ENCODE measurements at places on chromosomes 1 and 21. TPM values are rescaled to one million over a fixed set of nuclear protein-coding genes. Genes with fewer than 3 reads are reported as not detected.

The GBP2 gene
- total RNA-seq = 0.65 TPM

The MYCL gene
- 1.3 TPM for total RNA-seq

The KCND3 gene
- not detected for total RNA-seq

The CRB1 gene
- total RNA-seq = not detected

The BARHL2 gene
- not detected for total RNA-seq

The CD5L gene
- not detected for total RNA-seq

The RSPH1 gene
- 0.66 TPM for total RNA-seq

The CASQ2 gene
- total RNA-seq = not detected

The ADAM30 gene
- total RNA-seq = not detected

The NUCKS1 gene
- 130 TPM for total RNA-seq

The CHI3L1 gene
- not detected for total RNA-seq

The TNFRSF4 gene
- total RNA-seq = 0.13 TPM

The RBM8A gene
- total RNA-seq = 255 TPM

The CFHR5 gene
- not detected for total RNA-seq

The VANGL2 gene
- 0.71 TPM for total RNA-seq

The HMGCL gene
- total RNA-seq = 12.6 TPM

The C1orf116 gene
- 6.3 TPM for total RNA-seq

The BRINP3 gene
- not detected for total RNA-seq

The FLG gene
- total RNA-seq = not detected

The NPR1 gene
- 2.6 TPM for total RNA-seq

The TNFRSF25 gene
- 3.1 TPM for total RNA-seq

The GFI1 gene
- total RNA-seq = 0.29 TPM

The CFHR3 gene
- 0.15 TPM for total RNA-seq

The AMIGO1 gene
- 1.3 TPM for total RNA-seq

The ASCL5 gene
- 0.16 TPM for total RNA-seq

The COL18A1 gene
- total RNA-seq = 136 TPM

The VANGL1 gene
- 16.3 TPM for total RNA-seq

The ST6GALNAC5 gene
- total RNA-seq = 0.11 TPM

The CACNA1S gene
- total RNA-seq = not detected

The ZNF593OS gene
- total RNA-seq = not detected

The ARL8A gene
- total RNA-seq = 43.5 TPM

The SLC30A7 gene
- 8.6 TPM for total RNA-seq

The CRP gene
- total RNA-seq = not detected

The MANEAL gene
- total RNA-seq = 25.0 TPM

The CNKSR1 gene
- total RNA-seq = 0.11 TPM

The CGN gene
- total RNA-seq = 1.8 TPM

The SLAMF1 gene
- not detected for total RNA-seq

The SLC35F3 gene
- 5.3 TPM for total RNA-seq

The MAP3K7CL gene
- 1.8 TPM for total RNA-seq

The INKA2 gene
- 2.1 TPM for total RNA-seq

The MARCKSL1 gene
- total RNA-seq = 61.7 TPM

The IFI44L gene
- 0.28 TPM for total RNA-seq

The SLAMF8 gene
- 0.16 TPM for total RNA-seq
